ENCODE measurements at places on chromosomes 2 and 18.
A peak's percentile ranks its signal among the peaks of the same experiment; 100 is the strongest.

- DNase-seq = no peak
Observed at GRCh38 chr2:190267302-190267701, 52.3 kb downstream of the HIBCH start.

DNA sequence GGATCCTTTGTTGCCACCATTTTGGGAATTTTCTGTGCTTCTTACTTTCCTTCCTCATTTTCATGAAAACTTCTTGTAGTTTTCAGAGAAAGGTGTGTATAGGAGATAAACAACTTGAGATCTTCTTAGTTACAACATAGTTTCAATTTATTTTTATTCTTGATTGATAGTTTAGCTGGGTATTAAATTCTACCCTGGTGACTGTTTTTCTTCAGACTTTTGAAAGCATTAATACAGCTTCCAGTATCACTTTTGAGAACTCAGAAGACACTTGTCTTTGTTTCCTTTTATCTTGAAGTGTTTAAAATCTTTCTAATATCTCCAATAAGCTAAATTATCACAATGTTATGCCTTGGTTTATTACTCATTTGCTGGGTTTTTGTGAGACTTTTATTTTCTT lies 167.5 kb upstream of the DPP10 start:
- DNase-seq = no peak

GRCh38 chr18:37578886-37579513 lies 13.4 kb upstream of the CELF4 start:
- no peak for DNase-seq

DNA sequence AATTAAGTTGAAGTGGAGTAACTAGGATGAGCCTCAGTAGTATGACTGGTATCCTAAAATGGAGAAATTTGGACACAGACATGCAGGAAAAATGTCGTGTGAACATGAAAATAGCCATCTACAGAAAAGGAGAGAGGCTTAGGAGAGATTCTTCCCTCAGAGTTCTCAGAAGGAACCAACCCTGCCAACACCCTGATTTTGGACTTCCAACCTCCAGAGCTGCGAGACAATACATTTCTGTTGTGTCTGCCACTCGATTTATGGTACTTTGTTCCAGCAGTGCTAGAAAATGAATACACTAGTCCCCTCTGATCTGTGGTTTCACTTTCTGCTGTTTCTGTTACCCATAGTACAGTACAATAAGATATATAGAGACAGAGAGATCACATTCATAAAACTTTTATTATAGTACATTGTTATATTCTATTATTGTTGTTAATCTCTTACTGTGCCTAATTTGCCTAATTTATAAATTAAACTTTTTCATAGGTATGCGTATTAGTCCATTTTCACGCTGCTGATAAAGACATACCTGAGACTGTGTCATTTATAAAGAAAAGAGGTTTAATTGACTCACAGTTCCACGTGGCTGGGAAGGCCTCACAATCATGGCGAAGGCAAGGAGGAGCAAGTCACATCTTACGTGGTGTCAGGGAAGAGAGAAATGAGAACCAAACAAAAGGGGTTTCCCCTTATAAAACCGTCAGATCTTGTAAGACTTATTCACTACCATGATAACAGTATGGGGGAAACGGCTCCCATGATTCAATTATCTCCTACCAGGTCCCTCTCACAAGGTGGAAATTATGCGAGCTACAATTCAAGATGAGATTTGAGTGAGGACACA lies 41.3 kb downstream of the PLEKHA3 start:
- DNase-seq = no peak

DNA sequence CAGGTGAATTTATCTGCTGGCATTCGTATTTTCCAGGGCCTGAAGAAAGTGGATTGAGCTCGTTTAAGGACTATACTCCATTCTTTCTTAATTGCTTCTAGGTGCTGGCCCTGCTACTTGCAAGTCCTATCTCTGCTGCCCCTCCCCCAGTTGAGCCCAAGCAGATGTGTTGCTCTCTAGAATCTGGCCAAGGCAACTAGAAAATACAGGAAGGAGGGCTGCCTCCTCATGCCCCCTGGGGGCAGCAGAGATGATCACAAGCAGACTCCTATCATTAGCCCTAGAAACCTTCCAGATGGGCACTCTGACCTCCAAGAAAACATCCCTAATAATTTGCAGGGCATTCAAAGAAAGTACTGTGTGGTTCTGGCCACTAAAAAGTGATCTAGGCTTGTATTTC lies 72.5 kb upstream of the CYP26B1 start:
- DNase-seq = no peak

DNA sequence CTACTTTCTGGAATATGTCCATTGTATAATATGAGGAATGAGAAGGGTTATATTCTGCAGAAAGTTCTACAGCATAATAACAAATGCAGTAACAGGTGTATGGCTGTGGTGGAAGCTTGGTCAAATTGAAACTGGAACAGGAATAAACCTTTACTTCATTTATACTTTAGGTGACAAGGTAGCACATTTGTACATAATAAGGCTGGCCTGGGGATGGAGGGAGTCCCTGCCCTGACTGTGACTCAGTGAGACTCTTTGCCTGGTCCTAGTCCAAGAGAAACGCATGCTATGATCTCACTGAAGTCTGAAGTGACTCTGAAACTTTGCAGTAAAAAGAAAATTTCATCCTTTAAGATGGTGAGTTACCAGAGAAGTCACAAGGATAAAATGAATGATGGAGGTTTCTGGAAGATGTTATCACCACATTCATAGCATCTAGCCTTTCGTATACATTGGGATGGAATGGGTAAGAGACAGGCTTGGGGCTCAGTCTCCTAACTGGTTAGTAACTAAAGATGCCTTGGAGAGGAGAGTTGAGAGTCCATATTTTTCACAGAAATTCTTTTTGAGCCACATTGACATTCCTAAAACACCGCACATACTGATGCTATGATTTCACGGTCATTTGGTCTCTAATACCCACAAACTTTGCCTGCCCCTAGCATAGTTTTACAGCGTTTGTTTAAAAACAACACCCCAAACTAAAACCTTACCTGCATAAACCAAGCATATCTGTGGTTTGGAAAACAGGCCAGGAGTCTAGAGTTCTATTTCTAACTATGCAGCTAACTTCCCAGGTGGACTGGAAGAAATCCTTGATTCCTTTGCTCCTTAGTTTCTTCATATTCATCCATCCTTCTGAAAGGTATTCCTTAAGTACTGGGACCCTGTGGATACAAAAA lies 42.4 kb upstream of the NABP1 start:
- DNase-seq = peak; percentile 33

- no peak for DNase-seq
Observed at GRCh38 chr18:12842459-12843380, 41.3 kb downstream of the PTPN2 start.

GRCh38 chr2:64250751-64251423 lies 106.7 kb upstream of the PELI1 start:
- DNase-seq = no peak

GRCh38 chr2:217086038-217086522 lies 226.2 kb upstream of the TNP1 start:
- no peak for DNase-seq

DNA sequence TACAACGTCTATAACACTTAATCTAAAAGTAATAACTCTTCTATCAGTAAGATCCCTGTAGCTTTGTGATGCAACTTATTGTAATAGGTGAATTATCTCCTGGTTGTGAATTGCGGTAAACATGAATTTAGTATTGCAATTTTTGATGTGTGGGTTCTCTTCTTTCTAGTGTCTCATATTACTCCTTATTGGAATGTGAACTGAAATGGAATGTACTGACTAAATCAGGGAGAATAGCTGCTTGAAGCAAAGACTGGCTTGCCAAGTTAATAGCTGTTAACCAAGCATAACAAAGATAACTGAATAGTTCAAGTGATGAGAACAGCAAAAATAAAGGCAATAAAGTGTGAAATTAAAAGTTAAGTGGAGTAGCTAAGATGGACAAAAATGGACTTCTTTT lies 60.5 kb upstream of the TFPI start:
- DNase-seq = no peak

GRCh38 chr18:9792565-9793245 lies 84.6 kb downstream of the RAB31 start:
- DNase-seq = no peak
